ENCODE measurements at places on chromosomes 2 and 18. TPM values are rescaled to one million over a fixed set of nuclear protein-coding genes. Genes with fewer than 3 reads are reported as not detected.

The GALR1 gene
- total RNA-seq: not detected

The IGFBP5 gene
- 0.05 TPM for total RNA-seq

The SERPINB12 gene
- not detected for total RNA-seq

The PRKAG3 gene
- total RNA-seq: not detected

The VWA3B gene
- total RNA-seq: not detected

The POMC gene
- 3.8 TPM for total RNA-seq

The ARHGAP25 gene
- total RNA-seq: 142 TPM

Data from CD4-positive, CD25-positive, alpha-beta regulatory T cell (primary cell).